ENCODE measurements at places on chromosomes 6 and 20.

- DNase-seq, result no peak
Measured at GRCh38 chr20:13025181-13025580, 16.4 kb downstream of the SPTLC3 start.

GRCh38 chr6:66553441-66553840, 846.4 kb upstream of the EYS start:
- no peak for DNase-seq

DNA sequence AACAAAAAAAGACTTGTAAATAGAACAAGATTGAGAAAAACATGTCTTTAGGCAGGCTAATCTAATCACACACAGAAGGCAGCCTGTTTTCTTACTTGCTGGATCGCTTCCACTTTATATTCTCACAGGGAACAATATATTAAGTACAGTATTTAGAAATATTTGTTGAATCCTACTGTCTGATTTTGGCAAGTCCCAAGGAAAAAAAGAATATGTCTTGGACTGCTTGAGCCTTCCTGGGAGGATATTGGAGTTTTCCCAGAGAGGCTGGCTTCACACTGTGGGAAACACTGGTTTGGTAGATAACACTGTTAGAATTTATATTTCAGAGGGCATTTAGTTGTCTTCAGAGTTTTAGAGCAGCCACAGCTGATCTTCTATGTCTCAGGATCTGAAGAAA, 229.7 kb downstream of the PRL start:
- DNase-seq, result no peak

DNA sequence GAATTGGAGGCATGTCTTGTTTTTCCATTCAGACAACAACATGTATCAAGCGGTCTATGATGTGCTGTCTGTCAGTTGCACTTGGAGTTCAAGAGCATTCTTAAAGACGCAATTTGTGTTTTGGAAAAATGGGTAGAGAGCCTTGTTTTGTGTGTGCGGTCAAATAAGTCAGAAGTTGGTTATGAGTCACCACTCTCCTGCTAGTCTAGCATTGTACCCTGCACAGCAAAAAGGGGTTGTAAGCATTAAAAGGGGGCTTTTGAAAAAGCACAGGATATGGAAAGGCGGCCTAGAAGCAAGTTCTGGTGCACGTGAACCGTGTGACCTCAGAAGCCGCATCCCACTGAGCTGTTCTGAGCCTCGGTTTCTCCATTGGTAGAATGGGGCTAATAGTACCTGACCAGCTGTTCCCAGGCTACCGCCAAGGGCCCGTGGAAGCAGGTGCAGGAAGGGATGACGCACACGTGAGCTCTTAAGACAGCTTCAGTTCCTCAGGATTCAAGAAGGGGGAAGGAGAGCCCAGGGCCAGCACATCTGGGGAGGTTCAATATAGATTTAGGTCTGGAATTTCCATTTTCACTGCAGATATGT, 61.6 kb upstream of the SNX9 start:
- no peak for DNase-seq

DNA sequence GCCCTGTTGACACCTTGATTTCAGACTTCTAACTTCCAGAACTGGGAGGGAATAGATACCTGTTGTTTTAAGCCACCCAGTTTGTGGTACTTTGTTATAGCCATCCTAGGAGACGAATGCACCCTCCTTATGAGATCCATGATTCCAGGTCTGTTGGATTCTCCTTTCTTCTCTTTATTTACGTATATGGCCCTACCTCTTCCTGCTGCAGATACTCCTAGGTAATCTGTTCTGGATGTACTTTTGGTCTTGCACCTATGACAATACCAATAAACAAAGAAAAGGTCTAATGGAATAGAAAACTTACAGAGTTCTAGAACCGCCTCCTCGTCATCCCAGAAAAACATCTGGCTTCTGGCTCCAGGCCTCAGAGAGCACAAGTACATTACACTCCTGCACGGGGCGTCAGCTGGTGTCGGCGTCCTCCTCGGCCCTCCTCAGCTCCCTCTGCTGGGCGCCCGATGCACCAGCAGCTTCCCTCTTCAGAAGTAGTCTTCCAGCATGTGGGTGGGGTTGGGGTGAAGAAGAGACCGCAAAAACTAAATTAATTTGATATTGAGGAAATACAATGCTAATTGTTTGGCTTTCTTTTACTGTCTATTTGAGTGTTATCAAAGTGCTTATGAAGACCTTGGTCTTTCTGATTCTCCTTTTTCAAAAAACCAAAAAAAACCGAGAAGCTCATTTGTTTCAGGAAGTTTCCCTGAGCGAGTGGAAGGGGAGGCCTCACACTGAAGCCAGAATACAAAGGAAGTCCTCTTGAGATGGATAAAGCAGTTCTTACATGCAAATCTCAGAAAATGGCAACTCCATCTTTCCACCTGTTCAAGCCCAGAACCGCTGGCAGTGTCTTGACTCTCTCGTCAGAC, 9.7 kb upstream of the ATXN1 start:
- DNase-seq, result no peak

DNA sequence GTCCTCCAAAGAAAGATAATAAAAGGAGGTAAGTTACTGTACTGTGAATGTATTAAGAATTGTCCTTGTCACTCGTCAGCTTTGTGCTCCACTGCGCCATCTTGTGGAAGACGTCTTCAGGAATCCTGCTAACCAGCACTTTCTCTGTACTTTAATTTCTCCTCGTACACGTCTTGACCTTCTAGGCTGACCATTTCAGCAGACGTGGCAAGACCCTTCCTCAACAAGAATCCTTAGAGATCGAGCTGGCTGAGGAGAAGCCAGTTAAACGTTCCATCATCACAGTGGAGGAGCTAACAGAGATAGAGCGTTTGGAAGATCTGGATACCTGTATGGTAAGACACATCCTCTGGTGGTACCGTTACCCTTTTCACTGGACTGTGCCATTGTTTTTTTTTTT, 95.5 kb upstream of the SCGN start:
- DNase-seq, result peak; percentile 91

- DNase-seq, result no peak
Measured at GRCh38 chr6:108142240-108142639, 23.6 kb upstream of the NR2E1 start.

GRCh38 chr20:38293491-38294065, 10.4 kb upstream of the BPI start:
- no peak for DNase-seq

DNA sequence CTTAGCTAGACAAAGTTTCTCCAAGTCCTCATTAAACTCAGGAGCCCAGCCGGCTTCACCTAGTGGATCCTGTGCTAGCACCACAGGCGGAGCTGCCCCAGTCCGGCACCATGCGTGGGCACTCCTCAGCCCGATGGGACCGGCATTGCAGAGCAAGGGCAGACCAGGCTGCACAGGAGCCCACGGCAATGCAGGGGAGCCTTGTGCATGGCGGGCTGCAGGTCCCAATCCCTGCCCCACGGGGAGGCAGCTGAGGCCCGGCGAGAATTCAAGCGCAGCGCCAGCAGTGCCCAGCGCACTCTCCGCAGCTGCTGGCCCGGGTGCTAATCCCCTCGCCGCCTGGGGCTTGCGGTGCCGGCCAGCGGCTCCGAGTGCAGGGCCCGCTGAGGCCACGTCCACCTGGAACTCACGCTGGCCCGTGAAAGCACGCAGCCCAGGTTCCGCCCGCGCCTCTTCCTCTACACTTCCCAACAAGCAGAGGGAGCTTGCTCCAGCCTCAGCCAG, 292.3 kb upstream of the EYS start:
- DNase-seq, result no peak

GRCh38 chr6:145809211-145809610, 5.4 kb downstream of the FBXO30 start:
- no peak for DNase-seq

GRCh38 chr6:44138717-44139350, 11.5 kb downstream of the TMEM63B start:
- no peak for DNase-seq

DNA sequence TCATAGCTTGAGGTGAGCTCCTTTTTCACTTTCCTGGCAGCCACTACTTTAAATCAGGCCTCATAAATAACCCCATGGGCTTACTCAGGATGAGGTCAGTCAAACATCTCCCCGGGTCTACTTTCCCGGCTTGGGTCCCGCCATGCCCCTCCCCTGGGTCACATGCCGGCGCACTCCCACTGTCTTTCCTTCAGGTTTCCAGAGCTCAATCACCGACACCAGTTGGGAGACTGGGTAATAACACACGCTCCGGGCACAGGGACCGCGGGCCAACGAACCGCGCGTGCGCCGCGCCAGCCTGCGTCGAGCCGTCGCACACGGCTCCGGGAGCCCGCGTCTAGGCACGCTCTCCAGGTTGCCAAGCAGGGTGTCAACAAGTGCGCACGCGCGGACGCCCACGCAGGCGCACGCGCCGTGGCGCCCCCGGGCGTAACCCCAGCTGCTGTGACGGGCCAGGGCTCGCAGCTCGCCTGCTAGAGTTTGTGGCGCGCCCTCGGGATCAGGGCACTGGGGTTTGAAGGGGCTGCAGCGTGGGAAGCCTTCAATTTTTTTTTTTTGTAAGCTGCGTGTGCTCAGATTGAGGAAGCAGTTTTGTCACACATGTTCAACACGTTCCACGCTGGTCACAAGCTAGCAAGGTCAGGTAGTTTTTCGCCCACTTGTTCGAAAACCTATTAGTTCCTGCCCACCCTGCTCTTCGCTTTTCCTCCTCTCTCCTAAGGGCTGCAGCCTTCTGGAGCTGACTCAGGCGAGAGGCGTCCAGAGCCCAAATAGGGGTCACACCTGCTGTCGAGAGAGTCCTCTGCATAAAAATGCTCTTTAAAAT, 31.8 kb downstream of the TFAP2B start:
- no peak for DNase-seq
